ENCODE measurements at places on chromosomes 5 and 9. TPM values are rescaled to one million over a fixed set of nuclear protein-coding genes. Genes with fewer than 3 reads are reported as not detected.

Gene PRDM9
- not detected for total RNA-seq

Gene FOXD4
- total RNA-seq = not detected

Gene PCDHGC5
- total RNA-seq = 2.9 TPM

Gene NIPAL4
- 0.87 TPM for total RNA-seq

Gene NFIB
- total RNA-seq = 6.3 TPM

Gene GPR151
- total RNA-seq = not detected

Gene IFNA6
- total RNA-seq = not detected

Gene ADGRV1
- 0.25 TPM for total RNA-seq

Gene HRH2
- total RNA-seq = not detected

Gene PKD2L2
- not detected for total RNA-seq

All from uterine smooth muscle cell (primary cell).